NCI-H1694 (cell line): ENCODE measurements at places on chromosomes 6 and 20.

GRCh38 chr6:150830439-150831165 lies 34.9 kb upstream of the MTHFD1L start:
- DNase-seq: no peak

DNA sequence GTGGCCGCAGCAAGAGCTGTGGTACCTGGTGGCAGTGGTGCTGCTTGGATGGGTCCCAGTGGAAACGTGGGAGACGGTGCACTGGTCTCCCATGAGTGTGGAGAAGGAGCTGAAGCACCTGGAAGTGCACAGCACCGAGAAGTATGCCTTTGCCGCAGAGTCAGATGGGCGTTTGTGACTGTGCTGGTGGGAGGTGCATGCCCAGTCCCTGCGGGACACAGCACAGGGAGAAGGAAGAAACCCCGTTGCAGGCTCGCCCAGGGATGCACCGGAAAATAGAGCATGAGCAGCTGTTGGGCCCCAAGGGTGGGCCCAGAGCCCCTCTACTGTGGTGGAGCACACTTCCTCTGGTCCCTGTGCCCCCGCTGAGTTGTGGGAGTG lies 19.3 kb upstream of the RGS17 start:
- no peak for DNase-seq

DNA sequence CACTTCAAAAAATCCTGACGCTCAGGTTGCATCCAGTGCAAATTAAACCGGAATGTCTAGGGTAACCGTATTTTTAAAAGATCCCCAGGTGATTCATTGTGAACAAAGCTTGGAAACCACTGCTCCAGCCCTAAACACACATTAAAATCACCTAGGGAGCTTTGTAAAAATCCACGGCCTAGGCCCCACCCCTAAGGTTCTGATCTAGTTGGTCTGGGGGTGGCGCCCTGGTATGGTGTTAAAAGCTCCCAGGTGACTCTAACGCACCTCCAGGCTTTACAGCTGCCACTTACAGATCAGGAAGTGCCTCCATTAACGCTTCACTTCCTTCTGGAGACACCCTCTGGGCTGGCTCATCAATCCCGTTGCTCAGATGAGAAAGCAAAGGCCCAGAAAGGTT lies 92.2 kb downstream of the GRM4 start:
- DNase-seq: no peak

- DNase-seq: no peak
Measured at GRCh38 chr20:22511943-22512910, 72.1 kb downstream of the FOXA2 start.
